ENCODE measurements at places on chromosomes 5 and 9.

DNA sequence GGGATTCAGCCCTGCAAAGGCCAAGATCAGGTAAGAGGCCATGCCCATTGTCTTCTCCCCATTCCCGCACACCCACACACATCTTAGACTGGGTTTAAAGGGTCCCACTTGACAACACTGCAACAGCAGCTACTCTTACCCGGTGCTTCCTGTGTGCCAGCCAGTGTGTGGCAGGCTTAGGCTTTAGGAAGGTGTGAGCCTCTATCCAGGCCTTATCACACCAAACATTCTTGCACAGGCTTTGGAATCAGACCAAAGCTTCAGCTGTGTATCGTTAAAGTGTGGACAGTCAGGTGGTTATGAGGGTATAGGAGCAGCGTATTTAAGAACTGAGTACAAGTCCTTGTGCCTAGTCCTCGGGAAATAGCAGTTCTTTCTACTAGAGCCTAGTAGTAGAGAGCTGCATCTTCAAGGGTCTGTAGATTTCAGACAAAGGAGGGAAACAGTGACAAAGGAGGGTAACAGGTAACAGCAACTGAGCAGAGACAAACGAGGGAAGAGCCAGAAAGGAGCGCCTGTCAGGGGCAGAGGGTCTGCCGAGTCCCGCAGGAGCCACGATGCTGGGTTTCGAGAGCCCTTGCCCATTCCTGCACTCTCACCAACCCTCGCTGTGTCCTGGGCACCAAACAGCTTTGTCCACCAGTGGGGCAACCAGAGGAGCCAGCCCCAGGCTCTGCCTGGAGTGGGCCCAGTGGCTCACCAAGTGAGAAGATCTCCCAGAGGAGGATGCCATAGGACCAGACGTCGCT, 30.9 kb downstream of the CSF1R start:
- DNase-seq, result no peak

GRCh38 chr9:32136700-32137339, 247.6 kb upstream of the ACO1 start:
- no peak for DNase-seq

DNA sequence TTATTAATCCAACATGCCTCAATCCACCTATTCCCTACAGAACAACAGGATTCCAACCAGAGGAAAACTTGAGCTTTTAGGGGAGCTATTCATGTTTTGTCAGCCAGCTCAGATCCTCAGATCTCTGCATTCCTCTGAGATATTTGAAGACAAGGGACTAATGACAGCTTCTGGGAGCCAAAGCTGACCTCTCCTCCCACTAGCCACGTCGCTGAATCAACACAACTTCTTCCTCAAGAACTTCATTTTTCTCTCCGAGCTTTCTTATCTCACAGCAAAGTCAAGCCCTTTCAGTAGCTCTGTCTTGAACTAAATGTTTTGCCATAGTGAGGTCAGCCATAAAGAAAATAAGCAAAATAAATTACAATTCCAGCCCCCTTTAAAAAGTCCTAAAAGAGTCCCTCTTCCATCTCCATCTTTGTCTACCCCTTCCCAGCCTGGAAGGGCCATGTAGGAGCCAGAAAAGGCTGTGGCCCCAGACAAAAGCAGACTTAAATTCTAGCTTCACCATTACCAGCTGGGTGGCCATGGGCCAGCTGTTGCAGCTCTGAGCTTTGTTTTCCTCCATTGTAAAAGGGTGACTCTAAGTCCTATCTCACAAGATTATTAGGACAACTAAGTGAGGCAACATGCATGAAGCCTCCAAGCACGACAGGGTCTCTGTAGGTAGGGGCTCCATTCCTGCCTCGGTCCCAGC, 65.0 kb downstream of the HSD17B3 start:
- DNase-seq, result no peak

- DNase-seq, result no peak
Observed at GRCh38 chr5:92923885-92924284, 657.1 kb downstream of the NR2F1-AS1 start.

- DNase-seq, result peak; percentile 33
Observed at GRCh38 chr5:87300176-87300575, 32.5 kb downstream of the RASA1 start.

DNA sequence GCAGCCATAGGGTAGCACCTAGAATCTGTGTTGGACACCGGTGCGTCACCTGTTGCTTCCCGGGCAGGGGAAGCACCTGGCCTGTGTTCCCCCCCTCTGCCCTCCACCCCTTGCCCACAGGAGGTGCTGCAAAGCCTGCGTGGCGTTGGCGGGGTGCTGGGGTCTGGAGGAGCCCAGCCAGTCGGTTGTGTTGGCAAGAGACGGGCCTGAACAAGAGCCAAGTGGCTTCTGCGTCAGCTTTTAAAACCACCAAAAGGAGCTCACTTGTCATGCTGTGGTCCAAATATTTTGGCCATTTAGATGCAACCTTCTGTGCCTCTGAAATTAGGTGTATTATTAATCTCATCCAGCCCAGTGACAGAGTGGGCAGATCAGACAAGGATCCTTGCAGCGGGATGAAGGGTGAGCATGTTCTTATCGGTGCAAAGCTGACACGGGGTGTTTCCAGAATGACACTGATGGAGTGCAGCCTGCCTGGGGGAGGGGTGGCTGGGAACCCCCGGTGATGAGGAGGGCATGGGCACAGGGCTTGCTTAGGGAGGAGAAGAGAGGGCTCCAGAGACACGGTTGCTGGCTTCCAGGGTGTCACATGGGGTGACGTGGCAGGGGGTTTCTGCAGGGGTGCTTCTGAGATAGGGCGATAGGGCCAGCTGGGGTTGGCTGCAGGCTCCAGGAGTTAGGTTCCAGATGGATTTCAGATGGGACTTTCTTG, 9.7 kb upstream of the RXRA start:
- peak; percentile 66 for DNase-seq

- DNase-seq, result no peak
Observed at GRCh38 chr5:173295796-173296195, 32.4 kb downstream of the STC2 start.

DNA sequence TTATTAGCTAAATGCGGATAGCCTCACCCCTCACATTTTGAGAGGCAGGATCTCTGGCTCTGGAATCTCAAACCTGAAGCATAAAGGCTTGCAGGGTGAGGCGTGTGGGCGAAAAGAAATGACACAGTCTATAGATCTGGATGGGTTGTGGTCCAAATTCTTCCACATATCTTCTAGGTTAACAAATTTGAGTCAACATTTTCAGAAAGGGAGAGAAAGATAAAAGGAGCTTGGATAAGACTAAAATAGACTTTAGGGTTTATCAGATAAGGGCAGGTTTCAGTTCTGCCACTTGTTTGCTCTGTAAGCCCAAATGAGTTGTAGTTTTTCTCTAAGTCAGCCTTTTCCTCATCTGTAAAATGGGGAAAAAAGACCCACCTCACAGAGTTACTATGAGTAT, 220.9 kb downstream of the TRIM32 start:
- DNase-seq, result no peak
